Activated CD8-positive, alpha-beta memory T cell treated with anti-CD3 and anti-CD28 coated beads, Interleukin-2, amount 10 ng/mL, durations not matched to agents 7 days and 5 days (primary cell): ENCODE measurements at places on chromosomes 7 and 10. TPM values are rescaled to one million over a fixed set of nuclear protein-coding genes. Genes with fewer than 3 reads are reported as not detected.

VSTM4 gene
- total RNA-seq, result not detected

PAPOLB gene
- not detected for total RNA-seq

PCGF5 gene
- total RNA-seq, result 45.7 TPM

PNLIP gene
- total RNA-seq, result not detected

NKX1-2 gene
- total RNA-seq, result not detected

NXPH1 gene
- not detected for total RNA-seq

ANKRD1 gene
- total RNA-seq, result not detected

DNA sequence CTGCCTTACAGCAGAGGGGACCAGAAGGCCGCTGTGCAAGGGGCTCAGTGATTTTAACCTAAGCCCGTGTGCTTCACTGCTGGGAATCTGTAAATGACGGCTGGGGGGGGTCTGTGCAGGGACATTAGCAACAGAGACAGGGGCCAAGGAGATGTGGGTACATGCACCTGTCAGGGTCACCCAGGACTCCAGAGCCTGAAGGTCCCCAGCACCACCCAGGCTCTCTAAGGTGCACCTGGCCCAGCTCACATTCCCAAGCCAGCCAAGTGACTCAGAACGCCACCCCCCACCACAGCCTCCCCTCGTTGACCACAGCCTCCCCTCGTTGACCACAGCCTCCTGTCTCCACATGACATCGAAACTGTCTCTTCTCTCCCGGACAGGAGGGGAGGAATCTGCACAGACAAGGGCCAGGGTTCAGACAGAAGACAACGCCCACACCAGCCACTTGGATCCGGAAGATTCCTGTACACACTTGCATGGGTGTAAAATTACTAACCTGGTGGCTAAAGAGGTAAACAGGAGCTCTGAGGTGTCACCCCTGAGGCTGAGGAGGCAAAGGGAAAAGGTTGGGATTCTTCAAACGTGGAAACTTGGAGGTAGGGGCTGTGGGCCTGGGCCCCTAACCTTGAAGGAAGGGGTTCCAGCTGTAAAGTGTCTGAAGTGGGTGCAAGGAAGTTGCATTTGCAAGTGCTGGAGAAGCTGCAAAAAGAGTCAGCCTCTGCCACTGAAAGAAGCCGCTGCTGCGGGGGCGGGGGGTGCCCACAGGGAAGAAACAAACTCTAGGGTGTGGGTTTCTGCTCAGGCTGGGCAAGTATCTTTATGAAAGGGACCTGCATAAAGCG is 27.0 kb downstream of the CALML3 start:
- DNase-seq, result peak; percentile 78

- no peak for DNase-seq
These were observed at the start of gene GAD2 for GRCh38 chr10:26216585-26217395. Gene GAD2, plus strand, starts transcription at chr10:26216774. Its CDS starts 36 bp downstream, at chr10:26216810.

DNA sequence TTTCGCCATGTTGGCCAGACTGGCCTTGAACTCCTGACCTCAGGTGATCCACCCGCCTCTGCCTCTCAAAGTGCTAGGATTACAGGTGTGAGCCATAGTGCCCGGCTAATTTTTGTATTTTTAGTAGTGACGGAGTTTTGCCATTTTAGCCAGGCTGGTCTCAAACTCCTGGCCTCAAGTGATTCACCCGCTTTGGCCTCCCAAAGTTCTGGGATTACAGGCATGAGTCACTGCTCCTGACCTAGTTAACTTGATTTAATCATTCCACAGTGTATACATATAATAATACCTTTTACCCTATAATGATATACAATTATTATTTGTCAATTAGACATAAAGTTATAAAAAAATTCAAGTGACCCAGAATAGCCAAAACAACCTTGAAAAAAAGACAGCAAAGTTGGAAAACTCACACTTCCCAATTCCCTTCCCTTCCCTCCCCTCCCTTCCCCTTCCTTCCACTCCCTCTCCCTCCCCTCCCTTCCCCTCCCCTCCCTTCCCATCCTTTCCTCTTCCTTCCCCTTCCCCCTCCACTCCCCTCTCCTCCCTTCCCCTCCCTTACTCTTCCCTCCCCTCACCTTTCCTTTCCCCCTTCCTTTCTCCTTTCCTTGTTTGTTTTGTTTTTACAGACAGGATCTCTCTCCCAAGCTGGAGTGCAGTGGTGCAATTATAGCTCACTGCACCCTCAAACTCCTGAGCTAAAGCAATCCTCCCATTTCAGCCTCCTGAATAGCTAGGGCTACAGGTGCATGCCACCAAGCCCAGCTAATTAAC is 14.8 kb upstream of the ZMIZ2 start:
- DNase-seq, result no peak

- DNase-seq, result no peak
These were observed 27.7 kb downstream of the HIP1 start for GRCh38 chr7:75711076-75711475.

DNA sequence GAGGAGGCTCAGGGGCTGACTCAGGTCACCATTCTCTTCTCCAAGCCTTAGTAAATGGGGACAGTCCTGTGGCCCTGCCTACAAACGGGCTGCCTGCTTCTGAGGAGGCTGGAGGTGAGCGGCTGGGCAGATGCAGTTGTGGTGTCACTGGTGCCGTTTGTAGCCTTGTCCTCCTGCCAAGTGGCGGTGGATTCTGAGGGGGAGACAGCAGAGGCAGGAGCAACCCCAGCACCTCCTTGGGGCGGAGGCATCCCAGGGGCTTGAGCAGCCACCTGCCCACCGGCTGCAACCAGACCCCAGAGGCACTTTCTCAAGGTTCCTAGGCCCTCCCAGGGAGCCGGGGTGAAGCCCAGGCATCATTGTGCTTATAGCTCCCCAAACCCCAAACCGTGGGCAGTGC is 112.5 kb downstream of the ZMIZ1 start:
- DNase-seq, result no peak

GRCh38 chr10:87706731-87707130 is 47.1 kb downstream of the PAPSS2 start:
- no peak for DNase-seq

DNA sequence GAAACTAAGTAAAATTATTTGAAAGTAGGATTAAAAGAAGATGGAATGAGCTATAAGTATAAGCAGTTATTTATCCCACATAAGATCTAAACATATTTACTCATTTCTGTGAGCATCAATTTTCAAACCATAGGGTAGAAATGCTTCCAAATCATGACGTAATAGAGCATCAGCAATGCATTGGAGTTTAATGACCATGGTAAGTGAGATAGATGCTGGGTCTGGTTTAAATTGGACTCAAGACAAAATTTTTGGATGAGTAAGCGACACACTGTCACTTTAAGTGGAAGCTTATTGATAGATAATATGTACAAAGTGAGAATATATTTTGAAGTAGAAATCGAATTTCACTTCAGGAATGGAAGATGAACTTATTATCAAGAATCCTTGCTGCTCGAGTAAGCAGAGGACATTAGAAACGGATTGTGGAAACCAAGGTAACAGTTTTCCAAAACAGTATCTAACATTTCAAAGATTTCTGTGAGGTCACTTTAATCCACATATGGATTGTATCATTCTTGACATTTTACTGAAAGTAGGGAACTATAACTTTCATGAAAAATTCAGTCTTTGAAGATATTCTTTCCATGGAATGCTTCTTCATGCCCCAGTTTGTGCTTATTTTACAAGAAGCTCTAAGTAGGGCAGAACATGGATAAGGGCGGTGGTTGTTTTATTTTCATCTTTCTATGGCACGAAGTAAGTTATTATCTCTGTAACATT is 85.8 kb downstream of the AGMO start:
- DNase-seq, result no peak

- no peak for DNase-seq
These were observed 94.1 kb downstream of the GRM8 start for GRCh38 chr7:127158659-127159058.

GRCh38 chr7:74051193-74051592 is 23.2 kb downstream of the ELN start:
- no peak for DNase-seq

- no peak for DNase-seq
These were observed 101.2 kb downstream of the DNMBP start for GRCh38 chr10:99908512-99908911.

- DNase-seq, result no peak
These were observed 43.5 kb downstream of the ST8SIA6 start for GRCh38 chr10:17410907-17411306.

- DNase-seq, result no peak
These were observed 80.6 kb upstream of the C1QL3 start for GRCh38 chr10:16602104-16602775.

DNA sequence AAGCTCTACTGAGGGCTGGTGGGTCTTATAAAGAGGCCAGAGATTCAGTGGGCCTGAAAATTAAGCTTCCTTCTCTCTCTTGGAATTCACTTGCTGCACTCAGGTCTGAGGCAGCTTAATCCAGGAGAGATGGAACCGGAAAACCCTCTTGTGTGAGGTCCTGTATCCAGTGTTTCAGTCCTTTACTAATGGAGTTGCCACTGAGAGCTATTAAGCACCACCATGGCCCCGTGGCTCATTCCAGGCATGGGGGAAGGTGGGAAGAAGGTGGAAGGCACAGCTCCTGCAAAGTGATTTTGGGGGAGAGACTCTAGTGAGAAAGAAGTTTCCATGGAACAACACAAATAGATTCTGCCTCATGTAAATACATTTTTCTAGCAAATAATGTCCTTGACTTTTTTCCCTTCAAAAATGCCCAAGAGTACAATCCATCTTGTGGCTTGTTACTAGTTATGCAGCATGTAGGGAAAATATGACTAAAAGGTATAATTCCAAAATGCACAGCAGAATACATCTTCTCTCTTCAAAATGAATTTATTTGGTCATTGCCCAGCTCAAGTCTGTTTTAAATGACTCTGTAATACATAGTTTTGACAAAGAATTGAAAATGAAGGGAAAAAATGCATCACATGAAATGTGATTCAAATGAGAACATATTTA is 46.7 kb upstream of the FOXI2 start:
- DNase-seq, result no peak

- DNase-seq, result no peak
These were observed 4.6 kb upstream of the TWIST1 start for GRCh38 chr7:19121977-19122588.

DNA sequence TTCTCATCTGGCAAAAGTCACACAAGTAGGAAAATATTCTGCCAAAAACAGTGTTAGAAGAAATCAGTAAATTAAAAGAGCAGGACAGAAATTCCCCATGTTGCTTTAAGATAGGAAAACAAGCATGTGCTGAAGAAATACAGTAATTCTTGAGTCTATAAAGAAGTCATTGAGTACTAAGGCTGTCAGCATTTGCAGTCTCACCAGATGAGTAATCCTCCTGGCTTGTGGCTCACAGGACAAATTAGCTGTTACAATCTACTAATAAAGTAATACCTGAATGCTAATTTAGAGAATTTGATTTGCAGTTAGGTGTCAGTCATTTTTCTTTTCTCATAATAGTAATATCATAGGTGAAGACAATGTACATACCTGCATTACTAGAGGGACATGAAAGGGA is 1158.9 kb upstream of the CELF2 start:
- no peak for DNase-seq

GRCh38 chr10:78351809-78352208 is 318.1 kb downstream of the RPS24 start:
- no peak for DNase-seq

DNA sequence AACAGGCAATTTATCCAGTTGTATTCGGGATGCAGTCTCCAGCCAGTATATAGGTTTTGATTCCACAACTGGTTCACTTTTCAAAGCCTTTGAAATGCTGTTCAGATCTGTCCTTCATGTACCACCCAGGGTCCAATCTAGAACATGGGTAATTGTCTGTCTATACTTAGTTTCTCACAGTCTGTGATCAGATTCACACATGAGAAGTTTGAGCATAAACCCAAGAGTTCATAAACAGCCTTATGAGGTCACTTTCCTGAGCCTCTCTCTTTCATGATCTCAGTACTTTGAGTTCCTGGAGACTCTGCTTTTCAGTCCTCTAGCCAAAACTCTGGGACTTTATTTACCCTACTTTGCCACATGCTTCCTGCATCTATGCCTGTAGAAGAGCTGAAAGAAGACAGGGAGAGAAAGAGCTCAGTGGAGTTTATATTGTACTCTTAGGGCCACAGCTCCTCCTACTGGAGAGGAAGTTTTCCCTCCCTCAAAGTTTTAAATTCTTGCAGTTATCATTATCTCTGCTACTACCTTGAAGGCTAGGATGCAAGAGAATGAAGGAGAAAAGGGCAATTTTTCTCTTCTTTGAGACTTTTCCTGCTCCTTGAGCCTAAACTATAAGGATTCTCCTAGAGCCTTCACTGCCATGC is 172.0 kb downstream of the ZEB1 start:
- DNase-seq, result peak; percentile 36

- no peak for DNase-seq
These were observed 95.0 kb downstream of the GRB10 start for GRCh38 chr7:50687575-50688225.

DNA sequence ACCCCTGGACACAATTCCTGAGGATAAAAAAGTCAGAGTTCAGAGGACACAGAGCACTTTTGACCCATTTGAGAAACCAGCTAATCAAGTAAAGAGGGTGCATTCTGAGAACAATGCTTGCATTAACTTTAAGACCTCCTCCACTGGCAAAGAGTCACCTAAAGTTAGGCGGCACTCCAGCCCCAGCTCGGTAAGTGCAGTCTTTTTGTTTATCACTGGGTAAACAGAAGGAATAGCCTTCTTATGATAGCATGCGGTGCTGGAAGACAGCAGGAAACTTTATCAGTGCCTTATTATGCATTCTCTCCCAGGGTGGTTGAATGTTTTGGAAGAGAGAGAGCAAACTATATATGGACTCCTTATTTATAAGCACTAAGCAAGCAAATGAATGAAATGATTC is 130.5 kb downstream of the CDK14 start:
- no peak for DNase-seq

DNA sequence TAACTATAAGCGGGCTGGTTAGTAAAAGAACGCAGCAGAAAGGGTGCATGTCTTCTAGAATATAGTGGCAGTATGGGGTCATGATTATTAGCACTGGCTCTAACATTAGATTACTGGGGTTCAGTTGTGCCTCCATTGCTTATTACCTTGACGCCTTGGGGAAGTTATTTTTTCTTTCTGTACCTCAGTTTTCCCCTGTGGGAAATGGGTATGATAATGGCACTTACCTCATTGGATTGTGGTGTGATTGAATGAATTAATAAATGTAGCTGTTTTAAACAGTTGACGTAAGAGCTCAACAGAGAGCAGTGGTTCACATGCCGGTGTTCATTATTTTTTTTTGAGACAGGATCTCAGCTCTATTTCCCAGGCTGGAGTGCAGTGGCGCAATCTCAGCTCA is 116.5 kb downstream of the LRRC4 start:
- no peak for DNase-seq

DNA sequence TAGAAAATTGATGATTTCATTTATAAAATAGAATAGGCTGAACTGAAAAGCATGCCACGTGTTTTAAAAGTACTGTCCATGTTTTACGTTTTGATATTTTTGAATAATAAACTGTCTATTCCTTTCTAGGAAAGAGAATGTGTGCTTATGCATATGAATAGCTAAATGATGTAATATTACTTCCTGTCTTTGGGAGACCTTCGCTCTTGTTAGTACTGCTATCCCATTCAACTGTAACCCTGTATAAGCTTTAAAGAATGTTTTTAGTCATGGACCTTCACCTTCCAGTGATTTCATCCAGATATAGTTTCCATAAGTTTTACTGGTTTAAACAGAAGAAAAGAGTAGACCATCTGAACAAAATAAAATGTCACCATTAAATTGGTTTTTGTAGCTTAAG is 274.4 kb upstream of the SEMA3A start:
- no peak for DNase-seq

- no peak for DNase-seq
These were observed 162.9 kb downstream of the ACTR3B start for GRCh38 chr7:152922318-152923081.
